ENCODE measurements at places on chromosomes 7 and 10.

DNA sequence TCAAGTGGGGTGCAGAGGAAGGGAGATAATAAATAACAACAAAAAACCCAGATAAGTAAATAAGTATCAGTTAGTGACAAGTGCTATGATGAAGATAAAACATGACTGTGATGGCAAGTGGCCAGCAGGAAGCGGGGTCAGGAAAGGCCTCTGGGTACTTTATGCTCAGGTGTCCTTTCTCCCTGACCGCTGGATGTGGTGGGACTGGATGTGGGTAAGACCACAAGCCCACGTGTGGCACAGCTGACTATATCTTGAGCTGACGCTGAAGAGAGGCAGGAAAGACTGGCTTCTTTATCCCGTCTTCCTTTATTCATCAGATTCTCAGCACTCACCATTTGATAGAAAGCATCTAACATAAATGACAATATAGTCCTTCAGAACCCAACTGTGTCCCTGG lies 87.8 kb downstream of the CREB5 start:
- no peak for DNase-seq

DNA sequence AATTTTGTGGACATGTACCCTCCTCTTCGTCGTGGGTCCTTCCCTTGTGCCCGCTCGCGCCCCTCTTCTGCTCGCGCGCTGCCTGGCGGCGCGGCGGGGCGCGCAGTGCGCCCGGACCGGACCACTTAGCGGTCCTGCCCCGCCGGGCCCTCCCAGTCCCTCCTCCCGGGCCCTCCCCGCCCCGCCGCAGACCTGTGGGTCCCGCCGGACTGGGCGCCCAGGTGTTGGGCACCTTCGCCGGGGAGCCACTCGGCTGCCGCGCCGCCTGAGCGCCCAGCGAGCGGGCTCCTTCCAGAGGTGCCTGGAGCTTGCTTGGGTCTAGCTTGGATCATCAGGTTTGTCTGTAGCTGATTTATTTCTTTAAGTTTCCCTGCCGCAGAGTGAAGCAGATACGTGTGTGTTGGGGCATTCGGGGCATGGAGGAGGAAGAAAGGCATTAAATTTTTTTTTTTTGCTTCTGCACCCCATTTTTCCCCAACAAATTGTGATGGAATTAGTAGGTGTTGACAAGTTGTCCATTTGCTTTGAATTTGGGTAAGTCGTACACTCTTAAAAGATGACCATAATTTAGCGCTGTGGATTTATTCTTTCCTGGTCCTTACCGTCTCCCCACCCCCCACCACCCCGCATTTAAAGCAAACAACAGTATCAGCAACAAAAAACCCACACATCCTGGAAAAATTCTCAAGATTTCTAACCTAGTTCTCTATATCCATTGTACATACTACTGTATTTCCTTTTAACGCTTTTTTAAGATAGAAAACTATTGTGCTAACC lies 905 bp downstream of the C1GALT1 start:
- DNase-seq = peak; percentile 47

DNA sequence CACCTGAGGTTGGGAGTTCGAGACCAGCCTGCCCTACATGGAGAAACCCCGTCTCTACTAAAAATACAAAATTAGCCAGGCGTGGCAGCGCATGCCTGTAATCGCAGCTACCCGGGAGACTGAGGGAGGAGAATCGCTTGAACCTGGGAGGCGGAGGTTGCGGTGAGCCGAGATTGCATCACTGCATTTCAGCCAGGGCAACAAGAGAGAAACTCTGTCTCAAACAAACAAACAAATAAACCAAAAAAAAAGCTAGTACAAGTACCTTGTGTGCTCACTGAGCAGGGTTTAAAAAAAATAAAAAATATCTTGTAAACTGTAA lies 11.2 kb upstream of the SPOCK2 start:
- no peak for DNase-seq

DNA sequence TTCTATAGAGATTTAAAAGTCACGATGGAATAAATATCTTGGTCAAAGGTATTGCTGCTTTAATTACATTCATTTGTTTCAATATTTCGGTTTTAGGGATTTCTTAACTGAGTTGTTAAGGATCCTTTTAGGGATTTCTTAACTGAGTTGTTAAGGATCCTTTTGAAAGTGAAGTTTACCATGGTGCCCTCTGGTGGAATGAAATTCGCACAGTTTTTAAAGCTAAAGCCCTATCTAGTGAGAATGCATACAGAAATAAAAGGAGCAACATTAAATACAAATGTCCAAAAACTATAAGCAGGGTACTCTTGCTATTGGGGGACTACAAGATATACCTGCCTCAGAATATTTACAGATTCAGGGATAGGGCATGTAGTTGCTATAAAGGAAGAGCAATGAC lies 193.7 kb downstream of the RNLS start:
- DNase-seq = peak; percentile 43

- no peak for DNase-seq
Measured at GRCh38 chr10:3500408-3500856, 284.6 kb downstream of the KLF6 start.

DNA sequence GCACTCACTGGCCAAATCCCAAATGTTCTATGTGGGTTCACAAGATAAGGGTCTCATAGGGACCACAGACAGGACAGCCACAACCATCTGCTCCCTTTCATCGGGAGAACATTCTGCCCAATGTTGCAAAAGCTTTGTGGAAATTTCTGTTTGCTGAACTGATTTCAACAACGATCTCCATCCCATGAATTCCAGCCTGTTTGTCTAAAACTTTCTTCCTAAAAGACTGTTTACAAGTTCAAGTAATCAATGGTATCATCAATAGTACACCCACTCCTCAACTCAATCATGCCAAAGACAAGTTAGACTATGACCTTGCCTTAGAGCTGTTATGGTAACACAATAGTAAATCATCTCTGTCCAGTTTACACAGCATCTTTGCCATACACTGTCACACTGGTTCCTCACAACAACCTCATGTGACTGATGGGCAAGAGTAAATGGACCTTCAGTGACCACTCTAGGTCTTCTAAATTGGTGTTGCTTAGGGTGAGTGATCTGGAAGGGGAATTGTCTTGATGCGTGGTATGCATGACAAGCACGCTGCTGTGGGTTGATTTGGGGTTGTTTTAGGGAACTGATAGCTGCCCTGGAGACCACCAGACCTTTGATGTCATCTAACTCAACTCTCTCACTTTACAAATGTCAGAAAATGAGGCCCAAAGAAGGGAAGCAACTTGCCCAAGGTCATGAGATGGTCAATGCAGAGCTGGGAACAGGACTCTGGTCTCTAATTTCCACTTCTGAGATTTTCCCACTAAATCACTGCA lies 95.1 kb downstream of the PPP1R3C start:
- no peak for DNase-seq

DNA sequence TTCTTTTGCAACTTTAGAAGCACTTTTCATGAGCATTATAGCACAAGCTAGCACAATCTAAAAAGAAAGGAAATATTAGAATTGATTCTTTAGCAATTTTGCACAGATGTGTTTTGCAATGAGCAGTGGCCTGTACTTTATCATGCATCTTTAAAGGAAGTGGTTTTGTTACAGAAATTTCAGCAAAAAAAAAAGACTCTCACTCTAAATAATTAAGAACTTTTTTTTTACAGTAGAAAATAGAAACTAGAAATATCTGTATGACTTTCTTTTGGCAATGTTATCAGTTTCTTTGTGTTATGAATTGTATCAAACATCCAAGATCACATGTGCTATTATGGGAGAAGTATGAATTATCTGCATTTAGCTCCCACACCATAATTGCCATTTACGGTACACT lies 195.7 kb upstream of the KLF6 start:
- DNase-seq = no peak

DNA sequence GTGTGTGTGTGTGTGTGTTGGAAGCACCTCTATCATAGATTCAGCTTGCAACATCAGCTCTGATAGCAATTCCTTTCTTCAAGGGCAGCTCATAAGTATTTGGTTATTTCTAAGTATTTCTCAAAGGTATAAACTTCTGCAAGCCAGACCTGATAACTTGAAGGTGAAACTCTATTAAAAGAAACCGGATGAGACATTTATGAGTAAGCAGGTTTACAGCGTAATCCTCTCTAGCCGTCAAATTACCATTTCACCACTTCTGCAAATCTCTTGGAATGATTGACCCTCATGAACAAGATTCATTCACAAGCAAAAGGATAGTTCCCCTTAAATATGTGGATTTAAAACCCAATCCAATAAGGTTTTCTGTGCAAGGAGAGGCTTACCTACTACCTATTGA lies 23.1 kb downstream of the PDE1C start:
- DNase-seq = no peak

DNA sequence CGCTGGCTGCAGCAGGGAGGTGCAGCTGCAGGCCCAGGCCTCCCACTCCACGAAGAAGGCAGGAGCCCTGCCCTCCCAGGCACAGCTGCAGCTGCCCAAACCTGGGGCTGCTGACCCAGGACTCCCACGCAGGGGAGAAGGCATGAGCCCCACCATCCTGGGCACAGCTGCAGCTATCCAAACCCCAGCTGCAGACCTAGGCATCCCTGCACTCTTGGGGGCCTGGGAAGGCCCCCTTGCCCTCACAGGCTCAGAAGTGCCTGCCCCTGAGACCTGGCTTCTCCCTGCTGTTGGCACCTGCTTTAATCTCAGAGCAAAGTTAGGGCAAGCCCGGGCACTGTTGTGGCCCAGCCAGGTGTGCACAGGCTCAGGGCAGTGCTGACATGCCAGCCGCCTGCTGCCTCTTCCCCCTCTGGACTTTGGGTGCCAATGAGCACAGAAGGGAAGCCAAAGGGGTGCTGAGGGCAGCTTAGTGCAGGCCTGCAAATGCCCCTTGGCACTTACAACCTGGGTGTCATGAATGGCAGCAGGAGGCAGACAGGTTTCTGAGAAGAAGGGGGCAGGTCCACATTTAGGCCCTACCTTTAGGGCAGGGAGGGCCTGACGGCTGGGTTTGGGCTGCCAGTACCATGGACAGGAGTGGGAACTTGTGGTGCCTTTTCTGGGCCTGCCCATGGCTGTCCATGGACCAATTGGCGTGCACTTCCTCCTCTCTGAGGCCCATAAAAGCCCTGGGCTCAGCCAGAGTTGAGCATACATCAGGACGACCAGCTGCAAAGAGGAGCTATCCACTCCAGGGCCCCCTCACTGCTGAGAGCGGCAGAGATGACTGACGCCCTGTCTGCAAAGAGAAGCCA lies 31.1 kb downstream of the CRTAC1 start:
- no peak for DNase-seq

Measured in activated CD4-positive, alpha-beta T cell treated with anti-CD3 and anti-CD28 coated beads for 4 hours (primary cell).